ENCODE measurements at places on chromosomes 7 and 10.

DNA sequence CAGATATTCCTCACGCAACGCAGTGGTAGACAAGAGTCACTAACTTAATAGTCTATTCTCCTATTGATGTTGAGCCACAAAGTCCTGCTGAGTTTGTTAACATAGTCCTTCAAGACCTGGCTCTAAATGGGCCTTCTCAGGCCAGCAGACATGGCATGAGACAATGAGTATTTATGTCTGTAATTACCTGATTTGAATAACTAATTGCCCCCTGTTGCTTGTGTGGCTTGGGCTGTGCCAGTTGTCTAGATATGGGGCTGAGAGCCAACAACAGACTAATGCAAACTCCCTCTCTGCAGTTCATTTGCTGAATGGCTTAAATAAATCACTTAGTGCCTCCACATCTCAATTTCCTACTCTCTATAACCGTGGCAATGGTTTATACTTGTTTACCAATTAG lies 65.5 kb upstream of the VWC2 start:
- no peaks in the 10 kb centered on the region for H3K4me1 ChIP-seq
- H3K27me3 ChIP-seq = no peaks in the 10 kb centered on the region
- H3K36me3 ChIP-seq = no peaks in the 10 kb centered on the region
- H3K4me3 ChIP-seq = no peak overlapping the region

- H3K4me1 ChIP-seq = no peaks in the 10 kb centered on the region
- DNase-seq = no peak
- H3K36me3 ChIP-seq = no peaks in the 10 kb centered on the region
- no peaks in the 10 kb centered on the region for H3K27me3 ChIP-seq
- H3K4me3 ChIP-seq = no peak overlapping the region
Observed at GRCh38 chr10:11724938-11725776, 17.0 kb upstream of the ECHDC3 start.

GRCh38 chr7:83732305-83732704 lies 83.4 kb upstream of the SEMA3E start:
- H3K4me3 ChIP-seq = no peak overlapping the region
- DNase-seq = no peak
- no peak overlapping the region for H3K27ac ChIP-seq
- no peaks in the 10 kb centered on the region for H3K36me3 ChIP-seq
- peaks cover 12% of the 10 kb centered on the region for H3K4me1 ChIP-seq

DNA sequence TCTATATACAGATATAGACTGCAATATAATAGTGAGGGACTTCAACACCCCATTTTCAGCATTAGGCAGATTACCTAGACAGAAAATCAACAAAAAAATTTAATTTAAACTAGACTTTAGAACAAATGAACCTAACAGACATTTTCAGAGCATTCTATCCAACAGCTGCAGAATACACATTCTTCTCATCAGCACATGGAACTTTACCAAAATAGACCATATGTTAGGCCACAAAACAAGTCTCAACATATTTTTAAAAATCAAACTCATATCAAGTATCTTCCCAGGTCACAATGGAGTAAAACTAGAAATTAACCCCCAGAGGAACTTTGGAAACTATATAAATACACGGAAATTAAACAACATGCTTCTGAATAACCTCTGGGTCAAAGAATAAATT lies 169.6 kb downstream of the MTERF1 start:
- no peak overlapping the region for H3K27ac ChIP-seq
- no peak overlapping the region for H3K4me3 ChIP-seq
- no peaks in the 10 kb centered on the region for H3K36me3 ChIP-seq
- no peaks in the 10 kb centered on the region for H3K4me1 ChIP-seq

GRCh38 chr10:25061125-25061524 lies 44.7 kb downstream of the THNSL1 start:
- H3K4me1 ChIP-seq = no peaks in the 10 kb centered on the region
- H3K4me3 ChIP-seq = no peak overlapping the region
- no peak for DNase-seq
- H3K36me3 ChIP-seq = no peaks in the 10 kb centered on the region

DNA sequence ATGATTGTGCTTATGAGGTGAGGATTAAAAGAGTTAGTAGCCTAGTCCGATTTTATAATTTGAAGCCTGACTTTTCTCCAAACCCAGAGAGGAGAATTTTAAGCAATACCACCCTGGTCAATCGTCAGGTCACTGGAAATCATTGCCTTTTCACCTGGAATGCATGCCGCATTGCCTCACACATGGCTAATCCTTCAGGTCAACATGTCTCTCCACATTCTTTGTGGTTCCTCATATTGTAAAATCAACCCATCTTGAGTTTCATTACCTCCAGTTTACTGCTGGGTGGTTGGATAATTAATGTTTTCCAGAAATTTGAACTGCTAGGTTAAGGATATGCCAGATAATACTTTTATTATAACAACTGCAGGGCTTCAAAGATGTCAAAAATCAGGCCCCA lies 55.6 kb upstream of the SEMA3E start:
- no peaks in the 10 kb centered on the region for H3K27me3 ChIP-seq
- no peak overlapping the region for H3K4me3 ChIP-seq
- DNase-seq = no peak
- H3K4me1 ChIP-seq = no peaks in the 10 kb centered on the region
- no peaks in the 10 kb centered on the region for H3K36me3 ChIP-seq
- no peak overlapping the region for H3K27ac ChIP-seq

- no peak within 1 kb of the TSS for H3K4me3 ChIP-seq
- H3K4me1 ChIP-seq = peaks cover 7% of the 10 kb centered on the region
- H3K27me3 ChIP-seq = no peaks in the 10 kb centered on the region
- H3K36me3 ChIP-seq = no peaks in the 10 kb centered on the region
- no peak within 1 kb of the TSS for H3K27ac ChIP-seq
Observed at GRCh38 chr10:14330388-14331061, at the start of gene FRMD4A. FRMD4A (minus strand) TSS chr10:14330924.

- no peak overlapping the region for H3K4me3 ChIP-seq
- DNase-seq = no peak
- no peaks in the 10 kb centered on the region for H3K36me3 ChIP-seq
- H3K4me1 ChIP-seq = no peaks in the 10 kb centered on the region
Observed at GRCh38 chr7:75892634-75893272, 13.9 kb downstream of the RHBDD2 start.

DNA sequence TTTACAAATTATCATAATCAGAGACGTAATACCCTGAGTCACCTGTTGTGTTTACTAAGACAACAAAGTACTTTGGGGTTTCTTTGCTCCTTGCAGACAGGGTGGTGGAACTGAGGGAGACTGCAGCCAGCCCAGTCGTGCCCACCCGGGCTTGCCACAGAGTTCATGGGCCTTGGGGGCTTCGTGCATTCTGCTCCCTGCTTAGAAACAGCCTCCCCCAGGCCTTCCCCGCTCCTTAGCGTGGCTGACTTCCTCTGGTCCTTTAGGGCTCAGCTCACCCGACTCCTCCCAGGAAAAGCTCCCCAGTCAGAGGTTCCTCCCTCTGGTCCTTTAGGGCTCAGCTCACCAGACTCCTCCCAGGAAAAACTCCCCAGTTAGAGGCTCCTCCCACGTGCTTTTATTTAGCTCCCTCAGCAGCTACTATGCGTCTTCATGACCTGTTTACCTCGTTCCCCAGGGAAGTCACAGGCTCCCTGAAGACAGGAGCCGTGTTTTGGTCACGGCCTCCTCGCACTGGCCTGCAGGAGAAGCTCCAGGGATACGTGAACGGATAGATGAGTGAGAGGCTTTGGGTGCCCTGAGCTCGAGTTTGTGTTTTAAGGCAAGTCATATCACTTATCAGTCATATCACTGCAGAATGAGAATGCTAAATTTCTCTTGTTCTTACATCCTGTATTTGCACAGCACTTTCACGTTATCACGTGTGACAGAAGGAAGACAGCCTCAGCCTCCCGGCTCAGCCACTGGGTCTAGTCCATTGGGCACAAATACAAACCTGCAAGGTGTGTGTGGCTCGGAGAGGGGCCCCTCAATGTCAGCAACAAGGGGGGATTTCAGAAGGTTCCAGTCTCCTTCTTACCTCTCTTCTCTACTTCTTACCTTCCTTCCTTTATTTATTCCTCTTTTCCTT lies 52.7 kb upstream of the VIPR2 start:
- H3K4me3 ChIP-seq = no peak overlapping the region
- no peak overlapping the region for H3K27ac ChIP-seq
- peak; percentile 75 for DNase-seq
- H3K36me3 ChIP-seq = no peaks in the 10 kb centered on the region
- H3K4me1 ChIP-seq = no peaks in the 10 kb centered on the region

DNA sequence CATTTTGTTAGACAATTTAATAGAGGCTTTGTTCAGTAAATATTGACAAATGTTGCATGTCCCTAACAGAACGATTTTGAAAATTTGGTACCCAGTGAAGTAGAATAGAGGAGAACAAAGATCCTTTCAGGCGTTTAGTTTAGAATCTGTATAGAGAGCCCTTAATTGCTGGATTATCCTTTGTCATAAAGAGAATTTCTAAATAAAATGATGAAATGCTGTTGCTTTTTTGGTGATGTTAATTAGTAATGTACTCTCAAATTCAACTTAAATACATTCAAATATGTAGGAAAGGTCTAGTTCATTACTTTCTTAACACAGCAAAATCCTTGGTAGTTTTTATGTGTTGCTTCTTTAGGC lies 1.2 kb downstream of the LUC7L2 start:
- peak overlapping the region; percentile 85 for H3K27ac ChIP-seq
- H3K36me3 ChIP-seq = peaks cover 24% of the 10 kb centered on the region
- peak overlapping the region; percentile 95 for H3K4me3 ChIP-seq
- peaks cover 9% of the 10 kb centered on the region for H3K4me1 ChIP-seq
- no peaks in the 10 kb centered on the region for H3K27me3 ChIP-seq
- no peak for DNase-seq

- H3K36me3 ChIP-seq = no peaks in the 10 kb centered on the region
- H3K27ac ChIP-seq = no peak overlapping the region
- DNase-seq = peak; percentile 74
- peaks cover 5% of the 10 kb centered on the region for H3K4me1 ChIP-seq
Observed at GRCh38 chr10:77927402-77928246, 1.1 kb upstream of the DLG5 start.

- H3K36me3 ChIP-seq = no peaks in the 10 kb centered on the region
- no peaks in the 10 kb centered on the region for H3K27me3 ChIP-seq
- no peak overlapping the region for H3K4me3 ChIP-seq
Observed at GRCh38 chr10:31875608-31876007, 53.0 kb downstream of the ARHGAP12 start.

GRCh38 chr7:28573651-28574301 lies 161.5 kb downstream of the CREB5 start:
- no peaks in the 10 kb centered on the region for H3K4me1 ChIP-seq
- no peaks in the 10 kb centered on the region for H3K36me3 ChIP-seq
- no peaks in the 10 kb centered on the region for H3K27me3 ChIP-seq
- no peak overlapping the region for H3K27ac ChIP-seq
- DNase-seq = no peak
- no peak overlapping the region for H3K4me3 ChIP-seq

DNA sequence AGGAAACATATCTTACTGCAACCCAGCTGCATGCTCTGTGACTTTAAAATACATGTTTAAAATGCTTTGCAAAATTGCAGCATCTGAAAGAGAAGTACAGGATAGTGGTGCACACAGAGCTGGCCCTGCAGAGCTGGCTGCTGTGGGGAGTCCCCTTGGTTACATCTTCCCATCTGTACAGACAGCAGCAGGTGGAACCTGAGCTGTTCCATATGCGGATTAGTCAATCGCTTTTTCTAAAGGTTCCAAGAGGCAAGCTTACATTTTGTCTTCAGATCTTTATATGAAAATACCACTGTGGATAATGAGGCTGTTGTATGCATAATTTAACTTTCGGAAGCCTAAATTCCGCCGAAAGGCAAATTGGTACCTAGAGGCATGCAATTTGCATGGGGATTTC lies 444.1 kb downstream of the NRG3 start:
- DNase-seq = no peak
- H3K4me1 ChIP-seq = peaks cover 15% of the 10 kb centered on the region
- no peaks in the 10 kb centered on the region for H3K36me3 ChIP-seq
- H3K27me3 ChIP-seq = no peaks in the 10 kb centered on the region

GRCh38 chr10:26385443-26385842 lies 52.7 kb upstream of the APBB1IP start:
- no peaks in the 10 kb centered on the region for H3K27me3 ChIP-seq
- no peak overlapping the region for H3K4me3 ChIP-seq
- no peak for DNase-seq
- no peaks in the 10 kb centered on the region for H3K36me3 ChIP-seq
- no peak overlapping the region for H3K27ac ChIP-seq

GRCh38 chr10:25933653-25934608 lies at the start of gene MYO3A:
MYO3A (plus strand) TSS chr10:25934229; CDS start chr10:25952111, 17,882 bp downstream.
- peak; percentile 90 for DNase-seq
- no peaks in the 10 kb centered on the region for H3K27me3 ChIP-seq
- no peak within 1 kb of the TSS for H3K27ac ChIP-seq
- H3K4me3 ChIP-seq = peak within 1 kb of the TSS; percentile 84
- peaks cover 9% of the 10 kb centered on the region for H3K36me3 ChIP-seq

- peak; percentile 40 for DNase-seq
- H3K36me3 ChIP-seq = peaks cover 4% of the 10 kb centered on the region
- no peak overlapping the region for H3K27ac ChIP-seq
- no peak overlapping the region for H3K4me3 ChIP-seq
- H3K27me3 ChIP-seq = no peaks in the 10 kb centered on the region
Observed at GRCh38 chr7:2539031-2539911, 16.1 kb downstream of the BRAT1 start.

GRCh38 chr10:130894471-130894870 lies 417.1 kb downstream of the TCERG1L start:
- no peak overlapping the region for H3K27ac ChIP-seq
- peak; percentile 14 for DNase-seq
- no peaks in the 10 kb centered on the region for H3K36me3 ChIP-seq
- H3K4me1 ChIP-seq = no peaks in the 10 kb centered on the region

DNA sequence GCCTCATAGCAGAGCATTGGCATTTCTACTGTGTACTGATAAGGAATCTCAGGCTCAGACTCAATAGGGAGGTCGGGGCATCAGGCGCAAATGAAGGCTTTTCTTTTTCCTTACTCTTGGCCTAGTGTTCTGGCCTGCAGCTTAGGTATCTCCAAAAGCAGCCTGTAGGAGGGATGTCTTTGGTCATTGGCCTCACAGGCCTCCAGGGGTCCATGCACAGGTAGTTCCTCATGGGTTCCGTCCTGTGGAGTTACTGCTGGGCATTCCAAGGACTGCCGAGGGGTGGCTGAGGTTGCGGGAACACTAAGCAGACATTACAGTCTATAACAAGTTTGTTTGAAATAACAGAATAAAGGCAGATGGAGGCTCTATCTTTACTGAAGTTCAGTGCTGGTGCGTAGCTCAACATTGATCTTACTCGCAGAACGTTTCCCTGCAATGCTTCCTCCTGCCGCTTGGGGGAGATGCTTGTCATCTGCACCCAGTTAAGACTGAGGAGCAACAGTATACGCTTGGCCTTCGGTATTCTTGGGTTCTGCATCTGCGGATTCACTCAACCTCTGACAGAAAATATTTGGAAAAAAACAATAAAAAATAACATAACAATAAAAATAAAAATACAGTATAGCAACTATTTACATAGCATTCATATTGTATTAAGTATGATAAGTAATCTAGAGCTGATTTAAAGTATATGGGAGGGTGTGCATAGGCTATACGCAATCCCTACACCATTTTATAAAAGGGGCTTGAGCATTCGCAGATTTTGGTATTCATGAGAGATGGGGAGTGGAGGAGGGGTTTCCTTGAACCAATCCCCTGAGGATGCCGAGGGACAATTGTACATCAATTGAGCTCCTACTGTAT lies 58.9 kb downstream of the SH2D4B start:
- H3K27me3 ChIP-seq = no peaks in the 10 kb centered on the region
- no peak overlapping the region for H3K27ac ChIP-seq
- H3K36me3 ChIP-seq = no peaks in the 10 kb centered on the region
